Esophagus squamous epithelium (tissue), 5 donors: ENCODE measurements at places on chromosomes 13 and 19.

- no peak for DNase-seq
These were observed 8.0 kb upstream of the AMER2 start for GRCh38 chr13:25179832-25180774.

DNA sequence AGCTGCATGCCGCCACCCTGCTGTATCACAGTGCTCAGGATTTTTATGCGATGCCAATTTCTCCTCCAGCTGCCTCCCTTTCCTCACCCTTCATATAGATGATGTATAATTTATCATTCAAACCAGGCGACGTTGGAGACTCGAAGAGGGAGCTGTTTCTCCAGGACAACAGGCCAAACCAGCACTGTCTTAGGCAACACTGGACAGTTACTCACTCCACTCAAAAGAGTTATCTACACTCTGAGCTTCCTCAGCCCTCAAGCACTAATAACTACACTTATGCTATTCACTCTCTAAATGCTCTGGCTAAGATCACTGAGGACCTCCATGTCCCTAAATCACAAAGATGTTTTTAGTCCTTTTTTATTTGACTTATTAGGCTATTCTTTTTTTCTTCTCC, 87.3 kb upstream of the RFC3 start:
- no peak for DNase-seq

DNA sequence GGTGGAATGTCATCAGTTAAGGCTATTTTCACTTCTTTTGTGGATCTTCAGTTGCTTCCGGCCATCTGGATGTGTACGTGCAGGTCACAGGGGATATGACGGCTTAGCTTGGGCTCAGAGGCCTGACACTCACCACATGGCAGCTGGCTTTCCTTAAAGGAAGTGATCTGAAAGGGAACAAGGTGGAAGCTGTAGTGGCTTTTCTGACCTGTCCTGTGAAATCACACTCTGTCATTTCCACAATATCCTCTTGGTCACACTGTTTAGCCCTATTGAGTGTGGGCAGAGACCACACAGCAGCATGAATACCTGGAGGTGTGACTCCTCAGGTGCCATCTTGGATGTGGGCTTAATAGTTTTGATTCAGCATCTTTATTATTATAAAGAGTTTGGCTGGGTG, 4.5 kb upstream of the BAX start:
- no peak for DNase-seq

DNA sequence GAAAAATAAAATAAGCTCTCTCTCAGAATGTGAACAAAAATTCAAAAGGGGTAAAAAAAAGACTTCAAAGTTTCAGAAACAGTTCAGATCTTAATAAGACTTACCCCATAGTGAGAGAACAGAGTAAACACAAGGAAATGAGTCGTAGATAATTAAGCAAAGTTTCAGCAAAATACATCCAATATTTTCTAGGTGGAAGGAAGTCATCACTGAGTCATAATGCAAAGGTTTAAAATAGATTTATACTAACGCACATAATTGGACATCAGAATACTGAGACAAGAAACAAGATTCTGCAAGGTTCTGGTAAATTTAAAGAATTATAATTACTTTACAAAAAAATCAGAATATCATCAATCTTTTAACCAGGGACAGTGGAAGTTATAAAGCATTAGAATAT, 1370.7 kb upstream of the ATXN8OS start:
- DNase-seq, result no peak

GRCh38 chr19:33280351-33280921, 21.9 kb downstream of the CEBPA start:
- no peak for DNase-seq

DNA sequence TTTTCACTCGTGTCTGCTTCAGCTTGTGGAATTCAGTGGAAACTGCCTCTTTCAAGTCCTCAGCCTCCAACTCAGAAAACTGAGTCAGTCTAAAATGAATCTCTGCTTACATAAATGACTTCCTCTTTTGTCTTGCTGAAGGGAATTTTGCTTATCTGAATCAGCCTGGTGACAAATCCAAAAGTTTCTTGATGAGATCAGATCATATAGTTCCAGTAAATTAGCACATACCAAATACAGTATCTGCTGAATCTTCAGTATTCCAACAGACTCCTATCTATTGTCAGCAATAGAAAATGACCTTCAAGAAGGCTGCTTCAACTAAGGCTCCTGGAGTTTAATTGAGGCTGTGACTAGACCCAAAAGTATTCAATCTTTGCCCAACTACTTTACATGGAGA, 290.0 kb downstream of the MZT1 start:
- no peak for DNase-seq

GRCh38 chr13:76965759-76966421, 17.6 kb downstream of the ACOD1 start:
- no peak for DNase-seq

DNA sequence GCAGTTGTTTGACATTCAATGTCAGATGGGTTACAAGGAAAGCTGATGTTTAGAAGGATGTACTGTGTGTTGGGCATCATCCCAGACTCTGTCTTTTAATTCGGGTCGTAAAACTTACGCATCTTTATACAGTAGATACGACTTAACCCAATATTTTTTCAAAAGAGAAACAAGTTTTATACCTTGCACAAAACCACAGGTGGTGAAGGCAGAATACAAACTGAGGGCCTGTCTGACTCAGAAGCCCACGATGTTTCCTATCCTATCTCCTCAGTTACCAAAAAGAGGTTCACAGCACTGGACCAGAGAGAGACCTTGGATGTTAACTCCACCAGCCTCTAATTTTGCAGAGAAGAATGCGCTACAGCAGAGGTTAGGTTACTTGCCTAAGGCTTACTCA, 477.0 kb downstream of the FOXO1 start:
- no peak for DNase-seq

DNA sequence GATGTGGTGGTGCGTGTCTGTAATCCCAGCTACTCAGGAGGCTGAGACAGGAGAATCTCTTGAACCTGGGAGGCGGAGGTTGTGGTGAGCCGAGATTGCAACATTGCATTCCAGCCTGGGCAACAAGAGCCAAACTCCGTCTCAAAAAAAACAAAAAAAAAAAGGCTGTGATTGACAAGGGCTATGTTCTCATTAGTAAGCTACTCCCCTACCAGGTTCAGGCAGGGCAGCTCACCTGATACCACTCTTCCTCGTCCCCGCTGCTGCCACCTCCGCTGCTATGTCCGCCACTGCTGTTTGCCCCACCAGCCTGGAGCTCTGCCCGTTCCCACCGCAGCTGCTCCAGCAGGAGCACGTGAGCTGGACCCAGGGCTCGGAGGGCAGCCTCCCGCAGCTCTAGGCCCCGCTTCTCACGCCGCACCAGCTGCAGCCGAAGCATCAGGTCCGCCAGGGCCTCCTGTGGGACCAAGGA, 9.4 kb downstream of the USHBP1 start:
- no peak for DNase-seq

- DNase-seq, result no peak
These were observed 618.0 kb downstream of the DACH1 start for GRCh38 chr13:71249011-71249410.

- DNase-seq, result no peak
These were observed 38.0 kb upstream of the MRI1 start for GRCh38 chr19:13726323-13726722.

GRCh38 chr13:70613295-70613694, 505.0 kb upstream of the KLHL1 start:
- no peak for DNase-seq

DNA sequence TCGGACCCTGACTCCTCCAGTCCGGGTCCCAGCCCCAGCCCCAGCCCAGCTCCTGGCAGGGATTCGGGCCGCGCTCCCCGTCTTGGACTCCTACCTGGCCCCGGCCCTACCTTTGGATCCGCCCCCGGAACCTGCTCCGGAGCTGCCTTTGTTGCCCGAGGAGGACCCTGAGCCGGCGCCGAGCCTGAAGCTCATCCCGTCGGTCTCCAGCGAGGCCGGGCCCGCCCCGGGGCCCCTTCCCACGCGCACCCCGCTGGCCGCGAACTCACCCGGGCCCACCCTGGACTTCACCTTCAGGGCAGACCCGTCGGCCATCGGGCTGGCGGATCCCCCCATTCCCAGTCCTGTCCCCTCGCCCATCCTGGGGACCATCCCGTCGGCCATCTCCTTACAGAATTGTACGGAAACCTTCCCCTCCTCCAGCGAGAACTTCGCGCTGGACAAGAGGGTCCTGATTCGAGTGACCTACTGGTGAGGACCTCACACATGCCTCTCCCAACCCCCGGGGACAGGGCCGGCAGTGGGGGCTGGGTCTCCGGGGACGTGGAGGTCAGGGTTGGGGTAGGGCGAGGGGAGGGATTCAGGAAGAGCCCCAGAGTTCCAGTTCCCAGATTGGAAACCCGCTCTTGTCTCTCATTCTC, 732 bp downstream of the SELENOV start:
- DNase-seq, result no peak

DNA sequence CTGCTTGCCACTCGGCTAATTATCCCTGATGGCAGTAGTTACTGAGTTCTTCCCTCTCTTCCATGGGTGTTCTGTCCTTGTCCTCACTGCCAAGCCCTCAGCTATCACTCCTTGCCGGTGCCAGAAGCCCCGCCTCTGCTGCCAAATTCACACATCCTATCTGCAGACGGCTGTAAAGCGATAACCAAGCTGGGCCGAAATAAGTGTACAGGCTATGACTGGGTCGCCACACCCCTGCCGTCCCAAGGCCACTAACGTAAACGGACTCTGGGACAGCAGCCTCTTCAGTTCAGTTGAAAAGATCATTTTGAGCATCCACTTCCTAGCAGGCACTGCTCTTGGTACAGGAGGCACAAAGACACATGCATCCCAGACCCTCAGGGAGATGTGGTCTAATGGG, 13.3 kb downstream of the SLC7A1 start:
- no peak for DNase-seq

DNA sequence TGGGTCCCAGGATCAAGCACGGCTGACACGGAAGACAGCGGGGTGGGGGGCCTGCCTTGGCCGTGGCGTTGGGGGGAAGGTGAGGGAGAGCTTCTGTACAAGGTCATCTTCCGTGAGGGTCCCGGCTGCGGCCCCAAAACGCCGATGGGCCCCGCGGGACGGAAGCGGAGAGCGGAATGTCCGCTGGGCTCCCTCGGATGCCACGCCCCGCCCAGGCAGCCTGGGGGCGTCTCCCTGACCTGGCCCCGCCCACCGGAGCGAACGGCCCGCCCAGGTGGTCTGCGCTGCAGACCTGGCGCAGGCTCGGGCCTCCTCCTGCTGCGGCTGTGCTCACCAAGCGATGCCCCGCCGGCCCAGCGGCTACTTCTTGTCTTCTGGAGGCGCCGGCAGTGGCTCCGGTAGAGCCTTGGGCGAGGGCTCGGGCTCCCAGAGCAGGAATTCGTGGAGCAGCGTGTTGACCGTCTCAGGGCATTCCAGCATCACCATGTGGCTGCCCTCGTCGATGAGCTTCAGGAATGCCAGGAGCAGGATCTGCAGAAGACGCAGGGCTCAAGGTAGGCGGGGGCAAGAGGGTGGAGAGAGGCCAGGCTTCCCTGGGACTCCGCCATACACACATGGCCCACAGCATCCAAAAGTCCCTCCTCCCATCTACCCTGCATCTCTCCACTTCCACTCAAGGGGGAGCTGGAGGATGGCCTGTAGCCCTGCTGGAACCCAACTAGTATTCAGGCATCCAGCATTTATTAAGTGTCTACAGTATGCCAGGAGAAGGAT, 10.7 kb downstream of the ABHD8 start:
- no peak for DNase-seq

DNA sequence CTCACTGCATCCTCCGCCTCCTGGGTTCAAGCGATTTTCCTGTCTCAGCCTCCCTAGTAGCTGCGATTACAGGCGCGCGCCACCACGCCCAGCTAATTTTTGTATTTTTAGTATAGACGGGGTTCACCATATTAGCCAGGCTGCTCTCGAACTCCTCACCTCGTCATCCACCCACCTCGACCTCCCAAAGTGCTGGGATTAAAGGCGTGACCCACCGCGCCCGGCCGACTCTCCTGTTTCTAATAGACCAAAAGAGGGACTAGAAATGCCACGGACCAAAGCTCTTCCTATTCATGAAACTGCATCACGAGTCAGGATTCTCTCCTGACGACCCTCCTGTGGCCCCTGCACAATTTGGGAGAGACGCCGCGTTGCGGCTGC, 563 bp downstream of the ZNF43 start:
- no peak for DNase-seq

- no peak for DNase-seq
These were observed 9.0 kb downstream of the PLPPR3 start for GRCh38 chr19:812747-813218.

GRCh38 chr19:50652722-50653121, 3.5 kb downstream of the C19orf81 start:
- no peak for DNase-seq

GRCh38 chr13:66560189-66560588, 669.9 kb downstream of the PCDH9 start:
- no peak for DNase-seq

DNA sequence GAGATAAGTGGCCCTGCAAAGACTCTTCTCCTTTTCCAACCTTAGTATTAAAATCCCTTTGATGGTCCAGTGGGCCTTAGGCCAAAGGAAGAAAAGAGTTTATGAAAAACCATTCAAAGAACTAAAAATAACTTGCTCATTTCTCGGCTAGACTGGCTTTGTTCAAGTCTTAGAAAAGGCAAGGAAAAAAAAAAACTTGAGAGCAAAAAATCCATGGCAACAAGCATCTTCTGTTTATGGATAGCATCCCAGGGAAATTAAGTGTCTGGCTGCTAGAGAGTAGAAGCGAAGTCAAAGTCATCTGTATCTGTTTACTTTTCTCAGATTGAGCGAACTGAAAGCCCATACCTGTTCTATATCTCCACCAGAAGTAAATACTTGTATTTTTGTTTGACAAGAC, 129.6 kb downstream of the KCTD15 start:
- no peak for DNase-seq

- DNase-seq, result no peak
These were observed 3.0 kb downstream of the HSPBP1 start for GRCh38 chr19:55276720-55277430.

- DNase-seq, result no peak
These were observed 181.3 kb downstream of the LIG4 start for GRCh38 chr13:108033800-108034707.

GRCh38 chr13:39567569-39567968, 35.4 kb downstream of the LHFPL6 start:
- no peak for DNase-seq

DNA sequence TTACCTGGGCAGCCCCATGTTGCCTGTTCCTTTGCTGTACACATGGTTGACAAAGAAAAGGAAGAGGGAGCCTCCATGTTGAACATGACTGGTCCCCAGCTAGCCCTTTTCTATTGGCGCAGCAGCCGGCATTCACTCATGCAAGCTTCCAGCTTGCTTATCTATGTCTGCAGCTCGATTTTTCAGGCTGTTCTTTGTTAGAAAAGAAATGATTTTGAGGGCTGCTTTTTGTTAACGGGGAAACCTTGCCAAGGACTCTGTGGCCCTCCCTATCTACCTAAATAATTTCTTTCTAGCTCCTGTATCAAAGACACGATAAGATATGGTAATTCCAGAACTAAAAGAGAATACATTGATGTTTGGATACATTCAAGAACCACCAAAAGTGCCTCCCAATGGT, 20.4 kb upstream of the ADGRE2 start:
- no peak for DNase-seq
